ENCODE measurements at places on chromosomes 1 and 21. TPM values are rescaled to one million over a fixed set of nuclear protein-coding genes. Genes with fewer than 3 reads are reported as not detected.

OR2L5 gene
- not detected for total RNA-seq

TTC34 gene
- 0.44 TPM for total RNA-seq

SLC25A34 gene
- 0.68 TPM for total RNA-seq

CNR2 gene
- not detected for total RNA-seq

ARHGEF10L gene
- 48.3 TPM for total RNA-seq

Measured in hepatocyte (in vitro differentiated cells).